ENCODE measurements at places on chromosomes 4 and X.

GRCh38 chr4:19224820-19225219 lies 1026.9 kb upstream of the SLIT2 start:
- no peak for DNase-seq

DNA sequence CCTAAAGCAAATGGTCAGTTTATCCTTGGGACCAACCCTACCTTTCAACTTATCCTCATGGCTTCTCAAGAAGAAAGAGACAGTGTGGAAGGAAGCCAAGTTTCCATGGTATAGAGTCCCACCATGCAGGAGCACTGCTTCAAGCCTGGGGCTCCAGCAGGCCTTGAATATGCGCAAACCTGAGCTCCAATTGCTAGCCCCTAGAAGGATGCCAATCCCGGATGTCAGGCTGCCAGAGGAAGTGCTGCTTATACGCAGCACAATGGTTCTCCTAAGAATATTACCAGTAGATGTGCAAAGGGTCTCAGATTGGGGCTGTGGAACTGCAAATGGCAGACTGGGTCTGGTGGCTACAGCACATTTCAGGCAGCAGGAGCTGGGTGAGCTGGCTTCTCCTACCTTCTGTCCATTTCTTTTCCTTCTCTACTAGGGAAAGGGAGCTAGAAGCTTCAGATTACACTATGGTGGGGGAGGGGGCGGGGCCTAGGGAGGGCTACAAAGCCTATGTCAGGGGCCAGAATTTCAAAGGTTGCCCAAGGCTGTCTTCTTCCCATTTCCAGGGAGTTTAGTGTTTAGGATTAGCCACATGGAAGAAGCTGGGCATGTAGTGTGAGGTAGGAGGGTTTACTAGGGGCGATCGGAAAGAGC lies 40.7 kb upstream of the CITED1 start:
- no peak for DNase-seq

- no peak for DNase-seq
Measured at GRCh38 chrX:97401586-97402136, 518.0 kb downstream of the RPA4 start.

- DNase-seq: no peak
Measured at GRCh38 chr4:100103671-100104070, 86.6 kb downstream of the DDIT4L start.

GRCh38 chr4:123455360-123455759 lies 58.8 kb downstream of the SPRY1 start:
- no peak for DNase-seq

DNA sequence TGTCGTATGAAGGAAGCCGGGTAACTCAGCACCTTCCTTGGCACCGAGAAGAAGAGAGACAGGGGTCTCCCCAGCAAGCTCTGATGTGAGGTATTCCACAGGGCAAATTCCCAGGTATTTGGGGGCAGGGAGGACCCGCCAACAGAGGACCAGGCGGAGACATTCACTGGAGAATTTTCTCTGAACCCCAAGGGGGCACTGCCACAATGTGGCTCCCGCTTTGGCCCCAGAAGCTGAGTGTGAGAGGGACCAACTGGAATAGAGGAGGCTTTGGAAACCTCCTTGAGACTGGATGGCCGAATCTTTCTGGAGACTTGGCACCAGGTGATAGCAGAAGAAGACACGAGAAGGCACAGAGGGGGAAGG lies 735 bp upstream of the GABRE start:
- no peak for DNase-seq

DNA sequence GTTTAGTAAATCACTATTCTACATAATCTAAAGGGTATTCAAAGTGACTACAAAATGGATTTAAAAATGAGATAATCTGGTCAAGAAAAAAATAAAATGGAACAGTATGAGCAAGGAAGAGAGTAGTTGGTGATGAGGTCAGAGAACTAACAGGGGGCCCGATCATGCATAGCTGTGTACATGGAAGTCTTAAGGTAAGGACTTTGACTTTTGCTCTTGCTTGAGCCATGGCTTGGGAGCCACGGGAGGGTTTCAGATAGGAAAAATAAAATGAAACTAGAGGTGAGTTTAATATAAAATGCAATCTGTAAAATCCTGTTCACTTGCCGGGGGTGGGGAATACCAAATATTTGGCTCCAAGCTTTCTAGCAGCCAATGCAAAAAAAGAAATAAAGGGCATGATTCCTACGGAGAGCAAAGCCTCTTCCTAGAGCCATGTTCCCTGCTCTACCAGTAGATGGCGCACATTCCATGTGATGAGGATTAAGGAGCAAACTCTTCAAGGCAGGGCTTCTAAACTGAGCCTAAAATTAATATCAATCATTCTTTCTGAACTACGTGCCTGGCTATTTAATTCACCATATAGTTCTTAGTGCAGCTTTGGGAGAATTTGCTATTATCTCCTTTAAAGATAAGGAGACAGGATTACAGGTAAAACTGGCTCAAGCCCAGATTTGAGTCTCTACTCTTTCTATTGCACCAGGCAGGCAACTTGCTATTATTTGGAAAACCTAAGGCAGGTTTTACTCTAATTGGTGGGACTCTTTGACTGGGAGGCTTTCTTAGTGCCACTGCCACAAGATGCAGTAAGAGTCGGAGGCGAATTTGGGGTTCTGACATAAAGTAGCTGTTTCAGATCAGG lies 6.8 kb upstream of the CLCN5 start:
- DNase-seq: peak; percentile 48

DNA sequence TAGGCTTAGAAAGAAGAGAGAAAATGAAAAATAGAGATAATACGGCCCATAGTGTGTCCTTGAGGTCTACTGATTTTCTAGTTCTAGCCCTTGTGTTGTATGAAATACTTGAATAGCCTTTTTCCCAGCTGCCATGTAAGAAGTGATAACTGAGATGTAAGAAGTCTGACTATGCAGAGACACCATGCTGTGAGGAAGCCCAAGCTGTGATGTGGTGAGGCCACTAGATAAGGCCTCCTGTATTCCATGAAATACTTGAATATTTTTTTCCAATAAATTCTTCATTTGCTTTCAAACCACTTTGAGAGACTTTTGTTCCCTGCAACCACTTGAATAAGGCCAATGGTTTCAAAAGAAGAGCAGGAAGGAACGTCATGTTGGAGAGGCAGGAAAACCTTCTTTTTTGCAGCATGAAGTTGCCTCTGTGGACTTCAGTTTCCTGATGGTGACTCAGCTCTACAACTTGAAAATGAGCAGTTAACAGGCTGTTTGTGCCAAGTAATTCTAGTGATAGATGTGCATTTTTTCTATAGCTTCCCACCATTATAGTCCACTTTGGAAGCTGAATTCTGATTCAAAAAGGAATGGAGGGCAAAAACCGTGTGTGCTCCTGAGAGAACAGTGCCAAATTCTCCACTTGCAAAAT lies 25.5 kb upstream of the FAM9C start:
- no peak for DNase-seq

DNA sequence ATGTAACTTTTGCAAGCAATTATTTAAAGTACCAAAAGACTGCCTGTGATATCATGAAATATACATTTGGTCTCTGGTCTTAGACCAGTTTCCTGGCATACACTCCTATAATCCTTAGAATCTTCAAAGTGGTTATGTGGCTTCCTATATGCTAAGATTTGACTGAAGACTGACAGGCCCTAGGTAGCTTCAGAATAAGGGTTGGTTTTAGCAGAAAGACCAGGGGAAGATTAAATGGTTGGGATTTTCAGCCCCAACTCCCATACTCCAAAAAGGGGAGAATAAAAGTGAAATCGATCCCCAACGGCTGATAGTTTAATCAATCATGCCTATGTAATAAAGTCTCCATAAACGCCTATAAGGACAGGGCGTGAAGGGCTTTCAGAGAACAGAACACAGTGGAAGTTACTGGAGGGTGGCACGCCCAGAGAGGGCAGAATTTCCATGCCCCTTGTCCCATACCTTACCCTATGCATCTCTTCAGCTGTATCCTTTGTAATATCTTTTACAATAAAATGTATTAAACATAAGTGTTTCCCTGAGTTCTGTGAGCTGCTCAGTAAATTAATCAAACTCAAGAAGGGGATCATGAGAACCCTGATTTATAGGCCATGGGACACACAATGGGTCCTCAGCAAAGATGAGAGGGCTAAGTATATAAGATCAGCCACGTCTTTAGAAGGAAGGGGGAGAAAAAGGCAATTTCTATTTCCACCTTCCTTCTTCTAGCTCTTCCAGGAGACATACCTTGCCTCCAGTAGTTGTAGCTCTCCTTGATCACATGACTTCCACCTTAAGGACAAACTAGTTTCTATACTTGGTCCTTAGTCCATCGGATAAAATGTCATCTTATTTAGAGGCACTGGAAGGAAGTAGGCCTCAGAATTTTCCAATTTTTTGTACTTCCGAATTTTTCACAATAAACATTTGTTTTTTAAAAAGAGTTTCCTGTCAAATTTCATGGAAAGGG lies 26.8 kb downstream of the ANKRD17 start:
- DNase-seq: no peak
